ENCODE measurements at places on chromosomes 2 and 18.
A peak's percentile ranks its signal among the peaks of the same experiment; 100 is the strongest.

- no peak for DNase-seq
These were observed 583.0 kb downstream of the IRS1 start for GRCh38 chr2:226216575-226216974.

GRCh38 chr18:44507729-44508325 is 172.9 kb upstream of the SETBP1 start:
- no peak for DNase-seq

GRCh38 chr2:42510608-42511243 is 16.9 kb upstream of the KCNG3 start:
- DNase-seq = no peak

- DNase-seq = no peak
These were observed 74.3 kb downstream of the PRKCE start for GRCh38 chr2:45725731-45726130.

- no peak for DNase-seq
These were observed 1620.9 kb upstream of the NXPH2 start for GRCh38 chr2:140401056-140401455.

- DNase-seq = peak; percentile 12
These were observed 1.3 kb downstream of the GORASP2 start for GRCh38 chr2:170930131-170930990.

- DNase-seq = no peak
These were observed 149.7 kb downstream of the LDLRAD4 start for GRCh38 chr18:13368080-13368813.

DNA sequence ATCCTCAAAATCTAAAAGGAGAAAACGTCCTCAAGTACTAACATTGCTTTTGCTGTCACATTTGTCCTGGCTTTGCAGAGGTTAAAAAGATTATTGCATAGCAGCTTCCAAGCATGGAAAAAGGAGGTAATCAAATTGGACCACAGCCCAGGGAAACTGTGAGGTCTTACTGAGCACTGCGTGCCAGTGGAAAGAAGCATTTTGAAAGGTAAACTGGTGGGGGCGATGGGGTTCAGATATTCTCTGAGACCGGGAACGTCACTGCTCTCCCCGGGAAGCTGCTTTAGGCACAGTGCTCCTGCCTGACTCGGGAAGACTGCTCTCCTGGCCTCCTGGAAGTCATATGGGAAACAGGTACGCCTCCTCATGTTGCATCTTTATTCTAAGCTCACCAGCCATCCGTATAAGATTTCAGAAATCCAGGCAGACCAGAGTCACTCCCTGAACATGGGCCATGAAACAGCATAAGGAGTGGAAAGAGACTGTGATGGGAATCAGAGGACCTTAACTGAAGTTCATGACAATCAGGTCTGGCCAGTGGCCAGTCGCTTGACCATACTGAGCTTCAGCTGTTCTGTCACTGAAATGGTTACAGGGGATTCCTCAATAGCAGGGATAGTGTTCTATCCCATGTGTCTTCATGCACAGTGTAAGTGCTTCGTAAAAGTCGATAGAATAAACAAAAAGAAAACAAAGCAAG is 284.1 kb downstream of the TRIB2 start:
- DNase-seq = peak; percentile 13

DNA sequence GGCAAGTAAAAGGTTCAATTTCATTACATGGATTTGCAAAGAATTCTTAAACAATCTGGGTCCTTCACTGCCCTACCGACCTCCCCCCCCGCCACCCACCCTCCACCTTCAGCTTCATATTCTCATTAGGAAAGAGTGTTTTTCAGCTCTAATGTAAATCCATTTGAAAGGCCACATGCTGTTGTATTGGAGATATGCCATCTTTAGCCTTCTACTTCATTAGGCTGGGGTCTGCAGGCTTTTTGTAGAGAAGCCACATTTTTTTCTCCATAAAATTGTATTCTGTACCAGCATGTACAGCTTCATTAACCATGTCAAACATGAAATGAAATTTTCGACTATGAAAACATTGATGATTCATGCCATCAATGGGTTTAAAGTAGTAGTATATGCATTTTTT is 42.8 kb upstream of the THUMPD2 start:
- no peak for DNase-seq

DNA sequence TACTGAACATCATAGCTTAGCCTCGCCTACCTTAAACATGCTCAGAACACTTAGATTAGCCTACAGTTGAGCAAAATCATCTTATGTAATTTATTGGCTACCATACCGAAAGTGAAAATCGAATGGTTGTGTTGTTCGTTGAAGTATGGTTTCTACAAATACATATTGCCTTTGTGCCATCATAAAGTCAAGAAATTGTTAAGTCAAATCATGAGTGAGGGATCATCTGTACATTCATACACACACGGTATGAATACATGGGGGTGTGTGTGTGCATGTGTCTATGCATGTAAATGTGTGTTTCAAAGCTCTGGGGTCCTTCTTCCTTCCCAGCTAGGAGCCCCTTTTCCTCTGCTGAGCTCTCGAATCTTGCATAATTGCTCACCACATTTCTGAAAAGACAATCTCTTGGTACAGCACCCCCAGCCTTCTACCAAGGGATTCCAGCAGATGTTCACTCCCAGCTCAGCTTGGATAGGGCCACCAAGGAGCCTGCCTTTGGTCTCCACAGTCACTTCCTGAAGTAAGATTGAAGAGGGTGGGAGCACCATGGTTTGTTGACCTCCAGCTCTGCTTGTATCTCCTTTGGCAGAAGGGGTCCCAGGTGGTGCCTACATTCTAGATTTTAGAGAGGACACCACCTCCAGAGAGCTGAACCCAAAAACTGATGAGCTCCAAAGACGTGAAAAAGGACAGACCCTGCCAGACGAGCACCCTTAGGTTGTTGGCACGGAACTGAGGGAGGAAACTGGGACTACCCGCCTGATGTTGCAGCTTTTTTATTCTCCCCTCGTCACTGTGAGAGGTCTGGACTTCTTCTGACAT is 33.2 kb upstream of the CYP1B1 start:
- no peak for DNase-seq

- DNase-seq = no peak
These were observed 149.3 kb downstream of the CSRNP3 start for GRCh38 chr2:165618806-165619205.

- DNase-seq = no peak
These were observed 369.8 kb upstream of the CDH7 start for GRCh38 chr18:65380986-65381385.

GRCh38 chr2:129296396-129296795 is 683.1 kb upstream of the RAB6C start:
- DNase-seq = no peak

DNA sequence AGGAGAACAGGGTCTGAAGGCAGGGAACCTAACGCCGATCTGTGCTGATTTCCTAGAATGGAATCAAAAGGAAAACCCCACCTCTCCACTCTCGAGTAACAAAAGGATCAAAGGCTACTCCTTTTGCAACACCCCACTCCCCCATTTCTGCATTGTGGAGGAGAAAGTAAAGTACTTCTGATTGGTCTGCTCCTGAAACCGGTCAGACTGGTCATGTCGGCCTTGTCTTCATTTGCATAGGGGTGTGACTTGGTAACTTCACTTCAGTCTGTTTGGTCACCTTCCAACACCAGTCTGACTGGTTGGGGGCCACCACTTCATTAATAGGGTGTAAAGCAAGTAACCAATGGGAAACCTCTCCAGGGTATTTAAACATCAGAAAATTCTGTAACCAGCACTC is 771.9 kb downstream of the ERBB4 start:
- DNase-seq = no peak

DNA sequence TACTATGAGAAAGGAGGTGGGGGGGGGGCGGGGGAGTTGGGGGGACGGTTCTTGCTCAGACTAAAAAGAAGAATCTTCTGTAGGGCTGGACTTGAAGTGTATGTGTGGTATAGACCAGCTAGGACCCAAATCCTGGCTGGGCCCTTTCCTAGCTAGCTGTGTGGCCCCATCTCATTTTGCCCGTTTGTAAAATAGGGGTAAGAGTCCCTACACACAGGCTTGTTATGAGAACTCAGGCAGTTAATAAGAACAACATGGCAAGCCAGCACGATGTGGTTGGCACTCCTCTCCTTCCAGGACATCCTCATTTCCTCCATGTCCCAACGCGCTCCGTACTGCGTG is 1.1 kb downstream of the EVA1A start:
- DNase-seq = no peak

DNA sequence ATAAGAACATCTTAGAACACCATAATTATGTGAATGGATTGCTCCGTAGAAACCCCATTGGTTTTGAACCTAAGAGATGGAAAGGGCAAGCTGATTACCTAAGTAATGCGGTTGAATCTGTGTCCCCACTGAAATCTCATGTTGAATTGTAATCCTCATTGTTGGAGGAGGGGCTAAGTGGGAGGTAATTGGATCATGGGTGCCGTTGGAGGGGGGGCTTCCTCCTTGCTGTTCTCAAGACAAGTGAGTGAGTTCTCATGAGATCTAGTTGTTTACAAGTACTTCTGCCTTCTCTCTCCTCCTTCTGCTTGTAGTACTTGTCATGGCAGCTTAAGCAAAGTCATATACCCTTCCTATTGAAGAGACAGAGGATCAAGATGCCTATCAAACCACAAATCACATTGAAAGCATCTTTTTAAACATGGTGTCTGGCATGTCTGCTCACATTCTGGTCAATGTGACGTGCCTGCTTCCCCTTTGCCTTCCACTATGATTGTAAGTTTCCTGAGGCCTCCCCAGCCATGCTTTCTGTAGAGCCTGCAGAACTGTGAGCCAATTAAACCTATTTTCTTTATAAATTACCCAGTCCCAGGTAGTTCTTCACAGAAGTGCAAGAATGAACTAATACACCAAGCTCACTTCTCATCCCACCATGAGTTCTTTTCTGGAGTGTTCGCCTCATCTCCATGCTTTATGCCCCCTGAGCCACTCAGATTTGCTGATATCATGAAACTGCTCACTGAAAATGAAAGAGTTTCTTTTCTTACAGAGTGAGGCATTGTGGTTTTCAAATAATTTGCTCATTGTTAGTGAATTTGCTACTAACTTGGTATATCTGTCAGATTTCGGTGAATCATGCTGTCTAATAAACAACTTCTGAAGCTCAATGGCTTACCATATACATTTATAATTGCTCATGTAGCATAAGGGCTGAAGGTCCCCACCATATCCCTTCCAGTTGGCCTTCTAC is 23.6 kb downstream of the KCNE4 start:
- DNase-seq = peak; percentile 71

GRCh38 chr2:176109946-176110345 is 2.9 kb downstream of the HOXD11 start:
- DNase-seq = no peak

GRCh38 chr2:41414486-41415230 is 633.2 kb upstream of the PKDCC start:
- DNase-seq = peak; percentile 16

DNA sequence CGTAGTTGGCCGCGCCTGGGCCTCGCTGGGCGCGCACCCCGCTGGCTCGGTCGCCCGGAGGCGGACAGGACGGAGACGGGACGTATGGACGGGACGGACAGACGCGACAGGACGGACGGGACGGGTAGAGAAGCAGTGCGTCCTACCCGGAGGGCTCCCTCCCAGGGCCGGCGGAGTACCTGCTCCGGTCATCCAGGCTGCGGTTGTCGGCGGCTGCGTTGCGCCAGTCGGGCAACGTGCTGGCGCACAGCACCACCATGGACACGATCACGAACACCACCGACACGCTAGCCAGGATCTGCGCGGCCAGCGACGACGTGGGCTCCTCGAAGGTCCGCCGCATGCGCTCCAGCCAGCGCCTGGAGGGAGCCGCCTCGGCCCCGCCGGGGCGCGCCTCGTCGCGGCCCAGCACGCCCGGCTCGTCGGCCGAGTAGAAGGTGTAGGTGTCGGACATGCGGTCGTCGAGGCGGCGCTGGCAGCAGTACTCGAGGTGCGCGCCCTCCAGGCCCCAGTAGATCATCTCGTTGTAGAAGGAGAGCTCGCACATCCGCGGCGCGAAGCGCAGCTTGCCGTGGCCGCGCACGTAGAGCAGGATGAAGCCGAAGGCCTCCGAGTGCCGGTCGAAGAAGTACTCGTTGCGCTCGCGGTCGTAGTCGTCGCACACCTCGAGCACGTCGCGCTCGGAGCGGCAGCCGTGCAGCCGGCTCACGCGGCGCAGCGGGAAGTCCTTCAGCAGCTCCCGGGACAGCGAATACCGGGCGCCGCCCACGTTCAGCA is 903 bp downstream of the KCNG3 start:
- DNase-seq = no peak

DNA sequence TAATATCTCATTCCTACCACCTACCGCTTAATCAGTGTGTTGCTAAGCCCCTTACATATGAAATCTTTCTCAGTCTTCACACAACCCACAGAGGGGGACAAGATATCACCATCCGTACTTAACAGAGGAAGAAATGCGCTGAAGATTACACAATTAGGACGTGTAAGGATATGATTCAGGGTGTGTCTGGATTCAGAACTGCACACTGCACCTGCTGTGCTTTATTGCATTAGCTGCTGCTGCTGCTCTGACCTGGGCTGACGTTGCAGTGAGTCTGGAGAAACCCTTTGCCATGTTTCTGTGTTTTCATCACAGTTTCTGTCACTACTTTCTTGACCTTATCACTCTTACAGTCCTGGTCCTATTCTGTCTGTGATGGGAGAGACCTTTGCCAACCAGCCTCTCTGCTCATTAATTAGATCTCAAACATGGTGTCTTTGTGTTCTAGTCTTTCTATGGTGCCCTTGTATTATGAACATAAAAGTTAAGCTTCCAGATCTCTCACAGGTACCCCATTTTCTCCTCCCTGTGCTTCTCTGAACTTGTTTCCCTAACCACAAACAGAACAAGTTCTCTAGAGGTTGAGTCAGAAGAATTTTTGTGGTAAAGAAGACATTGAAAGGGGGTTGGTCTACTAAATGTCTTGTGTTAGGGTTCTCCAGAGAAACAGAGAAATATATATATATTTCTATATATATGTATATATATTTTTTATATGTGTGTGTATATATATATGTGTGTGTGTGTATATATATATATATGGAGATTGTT is 92.9 kb upstream of the CYP1B1 start:
- DNase-seq = peak; percentile 76

- DNase-seq = peak; percentile 44
These were observed 599 bp downstream of the ADAM23 start for GRCh38 chr2:206443735-206444527.

DNA sequence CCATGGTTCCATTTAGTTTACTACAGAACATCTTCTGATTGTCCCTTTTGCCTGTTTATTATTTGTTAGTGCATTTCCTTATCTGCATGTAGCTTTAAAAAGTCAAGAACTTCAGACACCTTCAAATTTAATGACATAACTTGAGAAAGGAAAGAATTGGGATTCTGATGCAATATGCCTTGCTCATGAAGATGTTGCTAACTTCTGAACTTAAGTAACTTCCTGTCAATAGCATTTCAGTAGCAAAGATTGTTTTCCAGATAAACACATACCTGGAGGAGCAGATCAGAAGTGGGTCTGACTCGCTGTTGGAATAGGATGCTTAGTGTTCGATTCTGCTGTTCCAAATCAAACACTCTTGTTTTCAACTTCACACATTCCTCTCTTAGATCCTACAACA is 190.2 kb upstream of the LYPD1 start:
- no peak for DNase-seq

- no peak for DNase-seq
These were observed 292.2 kb downstream of the NYAP2 start for GRCh38 chr2:225691711-225692110.

DNA sequence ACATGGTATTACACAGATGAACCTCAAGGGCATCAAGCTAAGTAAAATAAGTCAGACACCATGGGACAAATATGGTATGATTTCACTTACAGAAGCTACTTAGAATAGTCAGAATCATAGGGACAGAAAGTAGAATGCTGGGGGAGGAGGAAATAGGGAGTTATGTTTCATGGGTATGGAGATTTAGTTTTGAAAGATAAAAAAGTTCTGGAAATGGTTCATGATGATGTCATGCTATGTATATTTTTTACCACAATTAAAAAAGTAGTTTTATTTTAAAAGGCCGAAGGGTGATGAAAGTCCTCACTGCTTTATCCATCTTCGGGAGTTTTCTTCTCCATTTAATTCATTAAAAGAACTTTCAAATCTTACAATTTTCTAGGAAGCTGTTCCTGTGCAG is 181.9 kb downstream of the CALCRL start:
- no peak for DNase-seq

All from fibroblast of skin of abdomen (primary cell).